Right renal cortex interstitium (tissue), 3 donors: ENCODE measurements at places on chromosomes 3 and 15. TPM values are rescaled to one million over a fixed set of nuclear protein-coding genes. Genes with fewer than 3 reads are reported as not detected.

GRCh38 chr15:67850994-67851571 is 11.2 kb upstream of the RNU6-1 start:
- DNase-seq = no peak

GRCh38 chr3:194761384-194761783 is 75.7 kb downstream of the FAM43A start:
- DNase-seq = peak; percentile 65

DNA sequence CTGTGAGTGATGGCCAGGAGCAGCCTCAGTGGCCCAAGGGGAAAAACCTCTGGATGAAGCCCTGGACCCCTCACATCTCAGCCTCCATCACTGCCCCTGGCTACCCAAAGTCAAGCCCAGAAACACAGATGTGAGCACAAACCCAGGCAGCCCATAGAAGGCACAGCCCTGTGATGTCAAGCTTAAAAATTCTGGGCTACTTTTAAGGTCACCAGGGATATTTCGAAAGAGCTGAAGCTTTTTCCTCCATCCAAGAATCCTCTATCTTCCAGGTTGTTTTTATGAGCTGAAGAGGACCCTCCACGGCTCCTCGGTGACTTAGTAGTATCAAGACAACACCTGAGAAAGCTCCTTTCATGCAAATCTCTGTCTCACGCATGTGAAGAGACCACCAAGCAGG is 11.5 kb downstream of the LIPC start:
- DNase-seq = no peak

- no peak for DNase-seq
These were observed 25.2 kb downstream of the MYH15 start for GRCh38 chr3:108485146-108485545.

- no peak for DNase-seq
These were observed 1.7 kb upstream of the ALCAM start for GRCh38 chr3:105365081-105365390.

DNA sequence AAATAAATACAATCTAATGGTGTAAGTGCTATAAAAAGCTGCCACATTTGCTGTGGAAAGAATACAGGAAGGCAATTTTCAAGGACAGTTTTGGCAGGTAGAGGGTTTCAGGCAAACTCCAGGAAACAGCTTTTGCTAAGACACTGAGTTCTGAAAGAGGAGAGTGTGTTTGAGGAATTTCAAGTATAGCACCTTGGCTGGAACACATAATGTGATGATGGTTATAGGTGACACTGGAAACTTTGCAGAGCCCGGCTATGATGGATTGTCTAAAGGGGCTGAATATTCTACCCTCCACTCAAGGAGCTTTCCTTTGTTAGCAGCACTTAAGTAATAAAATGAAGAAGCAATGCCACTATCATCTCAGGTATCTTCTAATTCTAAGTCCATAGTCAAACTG is 209.4 kb upstream of the TGFBR2 start:
- no peak for DNase-seq

DNA sequence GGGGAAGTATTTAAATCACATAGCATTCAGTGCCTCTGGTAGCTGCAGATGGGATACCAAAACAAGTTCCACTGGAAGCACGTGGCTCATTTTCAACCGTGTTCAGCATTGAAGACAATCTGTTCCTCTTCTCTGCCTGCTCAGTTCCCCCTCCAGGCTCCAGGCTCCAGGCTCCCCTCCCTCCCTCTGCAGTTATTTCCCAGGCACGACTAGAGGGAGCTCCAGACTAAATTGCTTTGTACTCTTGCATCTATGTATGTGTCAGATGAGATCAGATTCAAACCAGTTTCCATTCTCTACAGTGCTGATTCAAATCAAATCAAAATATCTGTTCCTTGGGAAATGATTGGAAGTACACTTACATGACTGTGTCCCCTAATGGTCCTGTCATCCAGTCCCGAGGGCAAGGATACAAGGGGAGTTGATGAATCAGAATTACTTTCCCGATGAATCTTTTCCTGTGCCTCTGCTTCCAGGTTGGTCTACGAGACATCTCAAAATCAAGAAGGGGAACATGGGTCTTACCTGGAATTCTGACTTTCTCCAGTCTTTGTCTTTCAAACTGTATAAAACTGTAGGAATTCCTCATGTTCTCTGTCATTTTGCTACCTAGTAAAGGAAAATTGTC is 600.5 kb downstream of the EDEM1 start:
- peak; percentile 44 for DNase-seq

DNA sequence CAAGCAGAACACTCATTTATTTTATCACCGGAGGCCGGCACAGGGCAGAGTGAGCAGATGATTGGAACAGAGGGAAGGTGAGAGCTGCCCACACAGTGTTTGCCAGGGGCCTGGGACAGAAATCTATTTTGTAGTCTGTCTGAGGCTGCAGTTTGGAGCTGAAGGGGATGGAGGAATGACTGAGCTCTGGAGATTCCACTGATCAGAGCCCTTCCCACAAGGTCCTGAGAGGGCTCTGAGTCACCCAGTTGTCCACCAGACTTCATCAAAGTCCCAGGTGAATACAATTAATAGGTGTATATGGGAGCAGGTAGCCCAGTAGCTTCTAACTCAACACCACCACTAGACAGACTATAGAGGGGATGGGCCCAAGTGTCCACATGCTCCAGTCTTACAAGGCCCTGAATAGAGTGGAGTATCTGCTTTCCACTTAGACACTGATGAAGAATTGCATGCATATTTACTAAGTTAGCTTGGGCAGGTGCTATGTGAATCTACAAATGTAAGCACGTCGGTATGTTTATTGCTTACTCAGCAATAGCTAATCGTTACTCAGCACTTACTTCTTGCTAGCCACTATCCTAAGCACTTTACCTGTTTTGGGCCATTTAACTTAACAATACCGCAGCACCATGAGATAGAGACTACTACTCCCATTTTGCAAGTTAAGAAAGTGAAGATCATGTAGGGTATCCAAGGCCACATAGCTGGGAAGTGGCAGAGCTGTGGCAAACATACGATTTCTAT is 2.7 kb upstream of the STARD5 start:
- DNase-seq = no peak

DNA sequence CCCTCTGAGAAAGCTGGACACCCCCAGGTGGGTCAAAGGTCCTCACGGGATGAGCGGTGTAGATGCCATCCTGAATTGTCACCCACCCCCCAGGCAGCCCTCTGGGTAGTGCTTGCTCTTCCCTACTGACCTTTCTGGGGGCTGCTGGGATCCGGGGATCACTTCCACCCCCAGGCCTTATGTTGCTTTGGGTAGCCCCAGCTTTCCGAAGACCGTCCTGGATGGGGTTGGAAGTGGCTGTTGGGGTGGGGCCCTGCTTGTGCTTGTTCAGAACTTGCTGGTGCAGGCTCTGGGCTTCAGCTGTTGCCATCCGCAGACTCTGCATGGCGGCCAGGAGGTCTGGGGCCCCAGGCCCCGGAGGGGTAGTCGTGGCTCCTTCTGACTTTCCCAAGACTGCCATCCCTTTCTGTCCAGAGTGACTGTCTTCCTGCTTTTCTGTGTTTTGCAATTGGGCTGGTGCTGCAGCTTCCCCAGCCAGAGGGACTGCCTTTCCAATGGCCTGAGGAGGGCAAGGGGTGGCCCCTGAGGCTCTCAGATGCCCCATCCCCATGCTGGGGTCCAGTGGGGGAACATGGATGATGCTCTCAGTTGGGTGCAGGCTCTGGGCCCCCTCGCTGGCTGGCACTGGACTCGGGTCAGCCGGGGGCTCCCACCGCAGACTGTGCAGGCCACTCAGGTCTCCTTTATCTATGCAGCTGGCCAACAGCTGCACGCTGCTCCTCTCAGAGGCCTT is 6.3 kb downstream of the XIRP1 start:
- DNase-seq = no peak

- no peak for DNase-seq
These were observed 78.1 kb downstream of the NPTN start for GRCh38 chr15:73555080-73555479.

GRCh38 chr3:107798381-107798780 is 275.6 kb downstream of the BBX start:
- no peak for DNase-seq

DNA sequence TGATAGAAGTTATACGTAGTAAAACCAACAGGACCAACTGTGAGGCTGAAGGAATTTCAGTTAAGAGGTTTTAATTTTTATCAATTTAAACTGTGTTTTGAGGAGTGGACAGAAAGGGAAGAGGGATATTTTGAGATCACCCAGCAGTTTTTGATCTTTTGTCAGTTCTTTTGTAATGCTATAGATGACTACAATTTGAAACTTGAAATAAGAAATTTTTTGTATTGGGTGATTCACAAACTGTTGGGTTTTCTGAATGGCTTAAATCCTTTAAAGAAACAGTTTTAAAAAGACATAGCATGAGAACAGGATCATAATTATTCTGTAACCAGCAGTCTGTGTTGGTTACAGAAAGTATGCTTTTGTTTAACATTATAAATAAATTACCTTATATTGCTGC is 67.4 kb downstream of the TCF12 start:
- no peak for DNase-seq

GRCh38 chr3:115835946-115836345 is 212.6 kb downstream of the GAP43 start:
- DNase-seq = no peak

- DNase-seq = no peak
These were observed 4.6 kb downstream of the RAB6B start for GRCh38 chr3:133890972-133891644.

DNA sequence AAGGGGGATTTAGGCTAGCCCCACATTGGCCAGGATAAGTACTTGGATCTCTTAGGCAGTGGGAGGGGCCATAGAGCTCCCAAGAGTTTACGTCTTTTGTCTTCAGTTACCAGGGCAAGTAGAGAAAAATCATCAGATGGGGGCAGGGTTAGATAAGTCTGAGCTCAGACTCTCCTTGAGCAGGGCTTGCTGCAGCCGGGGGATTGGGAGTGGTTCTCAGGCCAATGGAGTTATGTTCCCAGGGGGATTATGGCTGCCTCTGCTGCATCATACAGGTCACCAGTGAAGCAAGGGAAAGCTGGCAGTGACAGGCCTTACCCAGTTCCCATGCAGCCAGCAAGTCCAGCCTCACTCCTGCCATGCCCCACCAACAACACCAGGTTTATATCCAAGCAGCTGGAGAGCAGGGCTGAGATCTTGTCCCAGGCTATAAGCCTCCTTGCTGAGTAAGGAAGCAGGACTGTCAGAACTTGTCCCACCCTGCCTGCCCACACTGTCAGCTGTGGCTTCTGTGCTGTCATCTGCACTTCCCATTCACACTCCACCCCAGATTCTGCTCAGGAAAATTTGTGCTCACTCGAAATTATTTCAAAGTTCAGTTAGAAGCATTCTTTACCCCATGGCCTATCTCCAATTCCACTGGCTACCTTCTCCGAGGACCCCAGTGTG is 215.3 kb downstream of the FAM43A start:
- DNase-seq = no peak

DNA sequence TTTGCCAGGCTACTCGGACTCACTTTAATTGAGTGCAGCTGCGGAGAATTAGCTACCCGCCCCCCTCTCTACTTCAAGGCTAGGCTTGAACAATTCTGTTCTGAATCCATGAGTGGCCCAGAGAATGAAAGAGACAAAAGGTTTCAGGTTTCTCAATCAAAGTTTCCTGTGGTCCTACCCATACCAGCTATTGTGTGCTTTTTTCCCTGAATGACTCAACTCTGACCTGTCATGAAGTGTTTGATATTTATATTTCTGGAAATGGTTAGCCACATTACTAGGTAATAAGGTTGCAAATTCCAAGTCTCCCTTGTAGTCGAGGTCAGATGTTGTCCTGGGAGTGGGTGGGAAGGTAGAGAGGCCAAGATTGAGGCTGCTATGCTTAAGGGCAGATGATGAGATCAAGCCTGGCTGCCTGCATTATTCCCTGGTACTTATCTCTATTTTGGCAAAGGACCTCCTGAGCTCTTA is 392.7 kb upstream of the TBL1XR1 start:
- no peak for DNase-seq

GRCh38 chr15:27179789-27180188 is 208.8 kb downstream of the GABRG3 start:
- no peak for DNase-seq

- no peak for DNase-seq
These were observed 135.6 kb upstream of the STAC start for GRCh38 chr3:36244728-36245127.

DNA sequence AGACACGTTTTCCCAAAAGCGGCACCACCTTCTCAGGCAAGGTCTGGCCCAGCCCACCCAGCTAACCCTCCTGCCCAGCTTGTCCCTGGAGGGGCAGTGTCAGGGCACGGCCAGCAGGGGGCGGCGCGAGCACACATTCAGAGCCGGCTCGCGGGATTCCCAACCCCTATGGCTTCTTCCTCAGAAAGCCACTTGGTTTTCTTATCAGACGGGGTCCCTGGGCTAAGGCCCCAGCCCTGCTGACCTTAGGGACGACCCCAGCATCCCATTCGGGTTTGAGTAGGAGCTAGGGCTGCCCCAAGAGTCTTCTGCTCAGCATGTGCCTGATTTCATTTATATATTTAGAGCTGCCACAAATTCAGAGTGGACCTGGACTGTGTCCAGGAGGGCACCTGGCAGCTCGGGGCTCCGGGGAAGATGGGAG is 14.5 kb downstream of the RLBP1 start:
- DNase-seq = peak; percentile 31

- no peak for DNase-seq
These were observed 704.2 kb downstream of the ROBO1 start for GRCh38 chr3:79063624-79064023.

DNA sequence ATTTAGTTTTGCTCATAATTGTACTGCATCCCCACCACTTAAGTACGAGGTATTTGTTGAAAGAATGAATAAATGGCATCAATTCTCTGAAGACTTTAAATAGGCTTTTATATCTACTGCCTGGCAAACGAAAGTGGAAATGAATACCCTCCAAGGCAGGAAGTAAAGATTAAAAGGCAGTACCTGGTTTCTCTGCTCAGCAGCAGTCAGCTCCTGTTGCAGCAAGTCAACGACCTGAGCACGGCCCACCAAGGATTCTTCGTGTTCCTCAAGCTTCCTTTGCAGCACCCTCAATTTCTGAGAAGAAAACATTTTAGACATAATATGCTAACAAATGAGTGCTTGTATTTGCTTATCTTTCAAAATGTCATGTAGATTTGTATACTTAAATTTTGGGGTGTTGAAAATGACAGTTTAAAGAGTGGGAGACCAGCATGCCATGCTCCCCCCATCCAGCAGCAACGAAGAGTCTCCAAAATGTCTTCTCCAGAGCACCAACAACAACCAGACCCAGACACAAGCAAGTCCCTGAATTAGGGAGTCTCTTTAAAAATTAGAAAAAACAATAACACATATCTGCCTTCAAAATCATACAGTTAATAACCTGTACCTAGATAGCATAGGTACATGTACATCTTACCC is 31.2 kb downstream of the GOLGB1 start:
- no peak for DNase-seq

The LXN gene
- polyA plus RNA-seq = 28.9 TPM

The PRSS50 gene
- polyA plus RNA-seq = 2.0 TPM

The FBXW12 gene
- 0.33 TPM for polyA plus RNA-seq

The GHSR gene
- polyA plus RNA-seq = not detected

The TPRG1 gene
- 0.75 TPM for polyA plus RNA-seq

The ANKRD63 gene
- 0.14 TPM for polyA plus RNA-seq

The MME gene
- 541 TPM for polyA plus RNA-seq

The RCN2 gene
- 216 TPM for polyA plus RNA-seq

The SNTN gene
- polyA plus RNA-seq = not detected

The DUT gene
- polyA plus RNA-seq = 149 TPM

The GAP43 gene
- 0.37 TPM for polyA plus RNA-seq

The GATM gene
- polyA plus RNA-seq = 213 TPM

The FAM81A gene
- 21.1 TPM for polyA plus RNA-seq
